NCI-H2029 treated with DMSO at 0.1 percent for 48 hours (cell line): ENCODE measurements at places on chromosomes 3 and 15.
A peak's percentile ranks its signal among the peaks of the same experiment; 100 is the strongest.

- DNase-seq = no peak
Measured at GRCh38 chr15:84586696-84587095, 14.1 kb upstream of the ZSCAN2 start.

DNA sequence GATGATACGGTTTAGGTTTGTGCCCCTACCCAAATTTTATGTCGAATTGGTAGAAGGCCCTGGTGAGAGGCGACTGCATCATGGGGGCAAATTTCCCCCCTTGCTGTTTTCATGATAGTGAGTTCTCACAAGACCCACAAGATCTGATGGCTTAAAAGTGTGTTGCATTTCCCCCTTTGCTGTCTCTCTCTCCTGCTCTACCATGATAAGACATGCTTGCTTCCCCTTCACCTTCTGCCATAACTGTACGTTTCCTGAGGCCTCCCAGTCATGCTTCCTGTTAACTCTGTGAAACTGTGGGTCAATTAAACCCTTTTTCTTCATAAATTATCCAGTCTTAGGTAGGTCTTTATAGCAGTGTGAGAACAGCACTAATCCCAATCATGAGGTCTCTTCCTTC, 381.2 kb downstream of the RSL24D1 start:
- no peak for DNase-seq

DNA sequence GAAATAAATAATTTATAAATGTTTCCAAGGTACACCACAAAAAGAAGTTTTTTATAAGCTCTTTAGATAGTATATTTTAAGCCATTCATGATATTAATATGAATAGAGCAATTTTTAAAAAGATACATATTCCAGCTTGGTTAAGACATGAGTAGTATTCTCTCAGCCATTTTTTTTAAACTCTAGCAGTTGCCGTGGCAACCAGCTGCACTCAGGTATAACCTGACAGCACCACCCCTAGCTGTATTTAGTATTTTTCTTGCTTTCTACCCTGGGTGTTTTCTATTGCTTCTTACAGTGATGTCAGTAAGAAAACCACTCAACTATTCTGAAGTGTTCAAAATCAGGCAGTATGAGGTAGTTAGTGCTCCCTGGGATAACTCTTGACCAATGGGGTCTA, 496.3 kb upstream of the CNTN3 start:
- no peak for DNase-seq

DNA sequence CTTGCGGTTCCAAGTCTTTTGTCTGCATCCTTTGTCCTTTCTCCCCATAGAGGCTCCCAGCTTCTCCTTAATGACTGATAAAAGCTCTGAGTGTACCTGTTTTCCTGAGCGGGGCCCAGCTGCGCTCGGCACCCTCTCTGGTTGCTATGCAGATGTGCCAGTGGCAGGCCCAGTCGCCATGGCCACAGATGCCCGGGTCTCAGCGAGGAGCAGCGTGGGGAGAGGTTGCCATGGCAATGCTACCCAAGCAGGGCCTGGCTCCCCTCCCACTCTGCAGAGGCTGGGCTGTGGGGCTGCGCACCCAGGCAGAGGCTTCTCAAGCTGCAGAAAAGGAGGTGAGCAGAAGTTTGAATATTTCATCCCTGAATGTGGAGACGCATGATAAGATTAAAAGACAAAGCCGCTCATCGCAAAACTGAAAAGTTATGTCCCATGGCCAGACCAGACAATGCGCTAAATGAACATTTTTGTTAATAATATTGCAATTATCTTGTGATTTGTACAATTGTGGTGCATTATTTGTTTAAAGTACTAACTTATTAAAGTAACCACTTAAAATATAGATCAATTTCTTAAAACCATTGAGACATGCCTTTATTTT, 66.1 kb downstream of the TPRA1 start:
- DNase-seq = no peak

DNA sequence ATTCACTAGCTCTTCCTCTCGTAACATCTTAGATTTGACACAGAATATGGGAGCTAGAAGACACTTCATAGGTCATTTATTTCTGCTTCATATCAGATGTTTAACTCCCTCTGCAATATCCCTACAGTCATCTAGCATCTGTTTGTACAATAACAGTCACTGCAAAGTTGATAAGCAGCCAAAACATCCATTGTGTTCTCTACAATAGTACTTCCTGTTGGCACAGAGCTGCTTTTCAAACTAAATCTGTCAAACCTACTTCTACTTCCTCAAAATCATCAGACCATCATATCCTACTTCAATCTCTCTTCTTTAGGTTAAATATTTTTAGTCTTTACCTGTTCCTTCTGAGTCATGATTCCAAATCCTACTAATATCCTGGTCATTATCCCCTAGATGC, 233.2 kb downstream of the FGF12 start:
- DNase-seq = peak; percentile 86

GRCh38 chr15:74453925-74454763, 6.8 kb downstream of the UBL7 start:
- DNase-seq = no peak

DNA sequence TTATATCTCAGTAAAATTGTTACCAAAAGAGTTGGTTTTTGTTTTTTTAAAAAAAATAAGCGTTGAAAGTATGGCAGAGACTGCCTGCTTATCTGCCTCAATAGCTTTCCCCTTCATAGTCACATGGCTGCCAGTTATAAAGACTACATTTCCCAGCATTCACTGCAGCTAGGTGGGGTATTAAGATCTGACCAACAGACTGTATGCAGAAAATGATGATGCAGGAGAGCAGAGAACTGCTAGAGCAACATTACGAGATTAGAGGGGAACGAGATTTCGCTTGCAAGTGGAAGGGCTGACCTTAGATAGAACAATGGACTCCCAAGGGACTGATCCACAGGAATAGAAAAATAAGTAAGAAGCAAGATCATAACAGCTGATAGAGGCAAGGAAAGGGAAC, 14.3 kb downstream of the RHOA start:
- DNase-seq = no peak

DNA sequence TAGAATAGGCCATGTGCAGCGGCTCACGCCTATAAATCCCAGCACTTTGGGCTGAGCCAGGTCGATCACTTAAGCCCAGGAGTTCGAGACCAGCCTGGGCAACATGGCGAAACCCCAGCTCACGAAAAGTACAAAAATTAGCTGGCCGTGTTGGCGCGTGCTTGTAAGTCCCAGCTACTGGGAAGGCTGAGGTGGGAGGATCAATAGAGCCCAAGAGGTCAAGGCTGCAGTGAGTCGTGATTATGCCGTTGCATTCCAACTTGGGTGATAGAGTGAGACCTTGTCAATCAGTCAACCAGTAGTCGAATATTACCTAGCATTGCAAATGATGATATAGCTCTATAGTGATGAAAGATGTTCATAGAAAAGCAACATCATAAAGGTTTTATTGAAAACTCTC, 51.9 kb downstream of the USP8 start:
- no peak for DNase-seq

DNA sequence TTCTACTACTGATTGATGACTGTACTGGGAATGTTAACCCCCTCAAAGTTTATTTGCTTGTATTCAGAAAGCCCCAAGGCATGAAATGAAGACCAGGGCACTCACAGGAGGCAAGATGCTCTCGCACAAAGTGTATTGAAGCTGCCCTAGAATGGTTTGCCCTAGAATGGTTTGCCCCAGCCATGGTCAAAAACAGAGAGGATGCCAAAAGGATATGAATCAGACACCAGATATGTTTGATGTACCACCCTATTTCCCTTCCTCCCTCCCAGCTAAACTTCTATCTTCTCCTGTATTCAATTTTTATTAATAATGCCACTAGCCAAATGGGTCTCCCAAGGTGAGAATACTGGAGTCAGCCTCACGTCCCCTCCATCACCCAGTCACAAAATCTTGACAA, 101.3 kb downstream of the TMCO5A start:
- DNase-seq = no peak

DNA sequence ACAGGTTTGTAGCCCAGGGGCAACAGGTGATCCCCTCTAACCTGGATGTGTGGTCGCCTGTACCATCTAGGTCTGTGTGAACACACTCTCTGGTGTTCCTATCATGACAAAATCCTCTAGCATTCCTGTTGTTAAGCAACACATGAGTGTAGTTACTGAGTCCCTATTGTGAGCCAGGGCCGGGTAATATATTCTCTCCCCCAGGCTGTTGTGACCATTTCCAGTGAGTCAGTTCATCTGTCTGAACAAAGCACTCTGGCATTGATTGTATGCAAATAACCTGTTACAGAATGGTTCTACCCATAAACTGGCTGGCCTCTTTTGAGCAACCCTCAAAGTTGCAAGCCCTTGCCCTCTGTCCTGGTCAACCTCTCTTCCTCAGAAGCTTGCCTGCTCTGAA, 2.6 kb upstream of the FLNB start:
- no peak for DNase-seq

- no peak for DNase-seq
Measured at GRCh38 chr3:33016846-33017405, 65.5 kb downstream of the CCR4 start.

- no peak for DNase-seq
Measured at GRCh38 chr3:13530241-13531009, 18.5 kb upstream of the FBLN2 start.

GRCh38 chr3:183911763-183912506, 27.3 kb upstream of the PARL start:
- DNase-seq = no peak

GRCh38 chr3:16897254-16897926, 12.6 kb downstream of the PLCL2 start:
- peak; percentile 57 for DNase-seq

DNA sequence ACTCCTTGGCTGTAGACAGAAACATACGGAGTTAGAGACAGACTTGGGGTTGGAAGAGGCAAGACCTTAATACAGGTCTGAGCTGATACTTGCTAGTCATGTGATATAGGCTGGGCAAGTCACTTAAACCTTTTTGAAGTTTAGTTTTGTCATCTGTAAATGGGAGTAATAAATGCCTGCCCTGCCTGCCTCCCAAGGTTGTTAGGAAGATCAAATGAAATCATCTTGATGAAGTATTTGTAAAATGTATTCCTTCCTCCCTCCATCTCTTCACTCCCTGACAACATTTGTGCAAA, 2.9 kb downstream of the PXK start:
- DNase-seq = no peak

DNA sequence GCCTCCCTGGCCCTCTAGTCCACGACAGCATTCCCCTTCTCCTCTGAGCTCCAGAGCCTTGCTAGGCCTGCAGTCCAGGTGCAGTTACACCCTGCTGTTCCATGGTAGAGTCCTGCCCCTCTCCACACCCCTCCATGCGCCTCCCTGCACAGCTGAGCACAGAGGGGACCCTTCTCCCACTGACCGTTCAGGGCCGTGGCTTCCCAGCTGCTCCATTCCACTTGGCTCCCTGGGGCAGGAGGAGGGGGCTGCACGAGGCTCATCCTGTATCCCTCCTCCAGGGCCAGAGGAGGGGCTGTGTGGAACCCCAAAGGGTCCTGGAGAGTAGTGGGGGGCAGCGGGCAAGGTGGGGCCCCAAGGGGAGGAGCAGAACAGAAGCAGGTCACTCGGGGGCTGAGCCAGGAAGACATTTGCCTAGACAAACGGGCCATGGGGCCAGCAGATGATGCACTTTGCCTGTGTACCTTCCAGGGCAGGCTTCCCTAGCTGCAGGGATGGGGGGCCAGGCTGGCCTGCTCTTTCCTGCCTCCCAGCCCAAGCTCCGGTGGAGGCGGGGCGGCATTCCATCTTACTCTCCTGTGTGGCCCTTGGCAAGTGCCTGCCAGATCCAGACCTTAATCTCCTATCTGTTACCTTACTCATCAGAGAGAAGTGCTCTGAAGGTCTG, 20.7 kb upstream of the GOLGA6C start:
- no peak for DNase-seq

- DNase-seq = no peak
Measured at GRCh38 chr3:197564097-197564843, 8.5 kb upstream of the BDH1 start.

- no peak for DNase-seq
Measured at GRCh38 chr3:116135457-116136085, 309.7 kb downstream of the LSAMP start.

GRCh38 chr3:11238880-11239279, 33.3 kb upstream of the ATG7 start:
- no peak for DNase-seq

- DNase-seq = peak; percentile 63
Measured at GRCh38 chr3:23129117-23129516, 74.0 kb upstream of the UBE2E2 start.

DNA sequence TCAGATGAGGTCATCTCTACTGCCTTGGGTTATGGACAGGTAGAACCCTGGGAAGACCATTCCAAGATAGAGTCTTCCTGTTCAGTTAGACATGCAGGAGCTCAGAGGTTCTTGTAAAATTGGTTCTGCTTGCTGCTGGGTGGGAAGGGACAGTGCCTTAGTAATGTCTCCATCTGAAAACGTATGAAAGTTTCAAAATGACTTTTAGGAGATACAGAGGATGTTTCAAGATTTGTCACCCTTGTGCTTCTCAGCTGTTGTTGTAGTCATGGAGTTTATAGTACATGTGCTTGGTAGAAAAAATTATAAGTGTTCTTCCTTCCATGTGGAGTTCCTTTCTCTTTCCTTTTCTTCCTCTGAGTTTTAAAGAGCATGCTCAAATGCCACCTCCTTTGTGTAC, 885.2 kb upstream of the CFAP20DC start:
- DNase-seq = no peak

GRCh38 chr3:14775563-14775962, 43.2 kb upstream of the FGD5 start:
- no peak for DNase-seq

DNA sequence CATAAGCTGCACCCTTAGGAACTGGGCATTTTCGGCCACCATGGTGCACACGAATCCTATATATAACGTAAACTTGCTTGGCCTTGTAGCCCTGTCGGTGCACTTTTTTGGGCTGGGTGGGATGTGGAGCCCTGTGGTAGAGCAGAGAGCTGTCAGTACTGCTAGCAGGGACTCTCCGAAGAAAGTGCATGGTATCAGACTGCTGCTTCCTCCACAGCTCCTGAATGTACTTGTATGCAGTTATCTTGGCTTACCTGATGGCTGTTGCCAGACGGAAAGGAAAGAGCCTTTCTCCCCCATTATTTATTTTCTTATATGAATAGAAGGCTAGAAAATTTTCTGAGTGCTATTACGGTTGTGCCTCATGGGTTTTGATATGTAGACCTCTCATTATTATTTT, 8.4 kb downstream of the GALK2 start:
- DNase-seq = no peak

- no peak for DNase-seq
Measured at GRCh38 chr15:93046721-93047120, 42.3 kb downstream of the RGMA start.

GRCh38 chr3:189301479-189301878, 129.7 kb downstream of the TPRG1 start:
- no peak for DNase-seq

DNA sequence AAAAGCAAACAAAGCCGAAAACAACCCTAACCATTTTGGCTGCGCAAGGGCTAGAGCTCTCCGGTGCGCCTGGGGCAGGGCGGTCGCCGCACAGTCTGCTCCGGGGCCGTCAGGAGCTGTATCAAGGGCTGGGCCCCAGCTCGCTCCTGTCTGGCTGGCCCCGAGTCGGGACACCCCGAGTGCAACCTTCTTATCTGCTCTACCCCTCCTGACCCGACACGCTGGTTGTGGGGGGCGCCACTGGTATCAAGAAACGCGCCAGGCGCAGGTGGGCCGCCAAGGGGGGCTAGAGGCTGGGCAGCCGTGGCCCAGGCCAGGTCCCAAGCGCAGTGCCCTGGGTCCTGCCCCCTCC, 36.0 kb downstream of the NR2F2 start:
- DNase-seq = no peak

- peak; percentile 35 for DNase-seq
Measured at GRCh38 chr3:178436773-178437172, 99.5 kb upstream of the KCNMB2 start.
